Peyer's patch (tissue), 4 donors: ENCODE measurements at places on chromosomes 3 and 15. TPM values are rescaled to one million over a fixed set of nuclear protein-coding genes. Genes with fewer than 3 reads are reported as not detected.

Gene FETUB
- not detected for total RNA-seq

Gene RAB5A
- 80.4 TPM for total RNA-seq

Gene LRRIQ4
- not detected for total RNA-seq

Gene MYRIP
- total RNA-seq, result 7.2 TPM

Gene FSTL1
- total RNA-seq, result 22.2 TPM

Gene DPPA2
- not detected for total RNA-seq

Gene SNX22
- total RNA-seq, result 13.2 TPM

Gene LRIG1
- 53.8 TPM for total RNA-seq

Gene PARL
- 22.3 TPM for total RNA-seq

Gene SLC15A2
- total RNA-seq, result 6.6 TPM

Gene SCAANT1
- not detected for total RNA-seq

Gene GALNT15
- 196 TPM for total RNA-seq

Gene CKMT1A
- total RNA-seq, result 117 TPM

Gene ACSBG1
- not detected for total RNA-seq

Gene ZIC1
- total RNA-seq, result 1.7 TPM

Gene PHLDB2
- 10.3 TPM for total RNA-seq

Gene NR2E3
- total RNA-seq, result 1.3 TPM

Gene PAQR9
- not detected for total RNA-seq

Gene MEF2A
- total RNA-seq, result 34.1 TPM

Gene TRIM42
- total RNA-seq, result not detected

Gene RAD51
- total RNA-seq, result 1.2 TPM

Gene KLHL25
- total RNA-seq, result 14.2 TPM

Gene IMPG2
- 0.35 TPM for total RNA-seq

Gene FGF12
- not detected for total RNA-seq

Gene LRTM1
- total RNA-seq, result not detected

Gene RASGRP1
- total RNA-seq, result 10.7 TPM

Gene XCR1
- total RNA-seq, result not detected

Gene LYZL4
- not detected for total RNA-seq

Gene OR5K2
- total RNA-seq, result not detected

Gene CD200R1
- total RNA-seq, result 1.3 TPM

Gene CHRM5
- total RNA-seq, result not detected
